Right renal pelvis (tissue), 4 donors: ENCODE measurements at places on chromosomes 7 and 10.

GRCh38 chr7:19707240-19707639, 1.6 kb downstream of the POLR1F start:
- no peak for DNase-seq

- no peak for DNase-seq
Measured at GRCh38 chr10:5604961-5605360, 61.4 kb downstream of the ASB13 start.

GRCh38 chr10:93921338-93921737, 27.6 kb downstream of the SLC35G1 start:
- DNase-seq: no peak

DNA sequence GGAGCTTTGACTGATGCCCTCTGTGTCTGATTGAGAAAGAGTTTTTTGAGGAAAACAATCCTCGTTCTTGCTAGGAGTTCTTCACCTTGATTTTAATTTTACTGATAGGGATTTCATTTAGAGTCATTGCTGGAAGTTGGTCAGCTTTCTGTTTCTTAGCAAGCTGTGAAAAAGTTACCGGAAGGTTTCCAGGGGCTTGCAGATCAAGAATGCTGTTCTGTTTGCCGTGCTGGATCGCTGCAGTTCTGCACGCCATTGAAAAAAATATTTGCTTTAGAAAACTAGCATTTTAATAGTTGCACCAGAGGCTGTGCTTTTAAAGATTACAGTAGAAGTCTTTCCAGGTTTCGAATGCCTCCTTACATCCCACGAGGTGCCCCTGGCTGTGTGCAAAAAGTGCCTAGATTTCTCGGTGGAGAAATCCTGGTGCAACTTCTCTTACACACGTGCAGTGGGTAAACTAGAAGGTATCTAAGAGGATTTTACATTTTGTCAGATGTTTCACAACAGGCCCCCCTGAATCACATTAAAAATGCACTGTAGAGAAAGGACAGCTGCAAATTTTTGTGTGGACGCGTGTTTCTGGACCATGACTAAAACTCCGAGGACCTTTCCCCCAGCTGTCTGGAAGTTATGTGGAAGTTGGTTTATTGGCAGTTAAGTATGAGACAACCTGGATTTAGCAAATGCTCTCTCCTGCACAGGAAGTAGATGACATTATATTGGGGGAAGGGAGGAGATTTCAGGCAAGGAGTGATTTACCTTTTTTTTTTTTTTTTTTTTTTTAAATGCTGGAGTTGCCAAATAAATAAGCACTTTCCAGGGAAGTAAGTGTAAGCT, 5.8 kb downstream of the TCF7L2 start:
- DNase-seq: no peak

- DNase-seq: no peak
Measured at GRCh38 chr7:96273716-96274115, 48.2 kb downstream of the SLC25A13 start.

DNA sequence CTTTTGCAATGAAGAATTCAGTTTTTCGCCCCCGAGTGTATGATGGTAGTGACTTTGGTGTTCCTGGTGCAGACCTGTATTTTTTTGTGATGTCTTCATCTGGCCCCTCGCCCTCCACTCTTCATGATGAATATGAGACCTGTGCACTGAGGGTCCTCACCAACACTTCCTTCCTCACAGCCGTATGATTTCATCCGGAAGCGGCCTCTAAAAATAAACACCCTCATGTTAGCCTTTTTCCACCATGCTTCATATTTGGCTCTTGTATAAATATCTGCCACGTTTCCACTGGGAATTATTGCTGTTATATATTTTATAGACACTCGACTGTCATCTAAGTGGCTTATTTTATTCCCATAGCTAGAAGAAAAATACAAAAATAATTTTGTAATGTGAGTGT, 160.4 kb downstream of the MGMT start:
- DNase-seq: no peak

DNA sequence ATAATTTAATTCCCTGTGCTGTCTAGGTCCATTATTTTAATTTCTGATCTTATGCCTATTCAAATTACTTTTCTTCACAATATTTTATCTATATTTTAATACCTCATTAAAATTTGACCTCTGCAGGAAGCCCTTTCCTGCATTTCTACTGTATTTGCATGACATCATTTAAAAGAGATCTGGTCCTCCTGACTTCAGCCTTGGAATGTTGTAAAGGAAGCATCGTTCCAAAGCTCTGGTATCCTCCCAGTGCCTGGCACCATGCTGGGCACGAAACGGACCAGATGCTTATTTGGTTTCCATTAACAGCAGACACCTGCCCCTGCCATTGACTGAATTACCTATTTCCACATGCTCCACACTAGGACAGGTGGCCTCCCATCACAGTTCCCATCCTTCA, 247.5 kb downstream of the KLF6 start:
- DNase-seq: no peak

- DNase-seq: no peak
Measured at GRCh38 chr10:4699950-4700730, 125.9 kb upstream of the AKR1E2 start.

- no peak for DNase-seq
Measured at GRCh38 chr10:98408799-98409198, 6.2 kb downstream of the PYROXD2 start.

- no peak for DNase-seq
Measured at GRCh38 chr7:100119970-100120732, 717 bp downstream of the CNPY4 start.

DNA sequence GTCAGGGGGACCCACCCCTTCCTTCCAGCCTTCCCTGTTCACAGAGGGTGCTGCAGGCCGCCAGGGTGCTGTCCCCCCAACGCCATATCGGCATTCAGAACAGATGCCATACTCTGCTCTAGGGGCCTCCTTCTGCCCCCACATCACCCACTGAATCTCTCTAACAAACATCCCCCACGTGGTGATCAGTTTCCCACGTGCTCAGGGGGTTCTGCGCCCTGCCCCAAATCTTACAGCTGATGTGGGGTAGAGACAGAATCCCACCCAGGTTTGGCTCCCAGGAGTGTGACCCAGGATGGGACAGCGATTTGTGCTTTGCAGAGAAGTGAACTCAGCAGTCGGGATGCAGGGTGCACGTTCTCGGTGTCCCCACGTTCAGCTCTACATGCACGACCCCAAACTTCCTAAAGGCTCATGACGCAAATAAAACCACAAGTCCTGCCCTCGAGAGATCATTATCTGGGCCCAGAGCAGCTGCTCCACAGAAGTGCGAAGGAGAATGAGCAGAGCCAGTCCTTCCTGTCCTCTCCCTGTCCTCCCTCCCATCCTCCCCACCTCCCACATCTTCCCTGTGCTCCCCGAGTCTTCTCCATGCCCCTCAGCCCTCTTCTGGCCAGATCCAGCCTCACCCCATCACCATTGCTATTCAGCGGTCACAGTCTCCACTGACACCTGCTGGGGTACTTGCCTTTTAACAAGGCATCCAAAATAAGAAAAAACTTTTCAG, 423.4 kb downstream of the DNAJB6 start:
- DNase-seq: no peak

GRCh38 chr7:139271718-139272628, 40.9 kb downstream of the UBN2 start:
- DNase-seq: no peak

DNA sequence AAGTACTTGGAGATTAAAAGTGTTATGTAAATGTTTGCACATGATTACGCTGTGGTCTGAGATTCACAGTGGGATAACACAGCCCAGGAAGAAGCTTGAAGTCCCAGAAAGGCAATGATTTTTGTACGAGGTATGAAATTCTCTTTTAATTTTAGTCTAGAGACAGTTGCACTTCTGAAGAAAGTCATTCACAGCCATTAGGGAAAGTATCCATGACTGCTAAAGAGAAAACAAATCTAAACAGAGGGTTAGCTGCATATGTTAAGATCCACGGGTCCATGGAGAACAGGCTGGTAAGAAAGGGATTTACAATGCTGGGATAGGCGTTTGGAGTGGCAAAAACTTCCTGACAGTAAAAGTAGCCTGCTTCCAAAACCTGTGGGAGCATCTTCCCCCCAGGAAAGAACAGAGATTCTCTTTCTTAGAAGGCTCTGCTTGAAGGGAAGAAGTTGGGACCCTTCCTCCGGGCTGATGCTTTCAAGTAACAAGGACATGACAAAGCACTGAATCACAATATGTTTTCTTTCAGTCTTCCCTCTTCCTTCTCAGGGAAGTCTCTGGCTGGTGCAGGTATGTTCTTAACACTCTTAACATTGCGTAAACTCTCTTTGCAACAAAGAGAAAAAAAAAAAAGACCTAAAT, 220.8 kb upstream of the CELF2 start:
- no peak for DNase-seq

GRCh38 chr7:40808378-40808942, 673.7 kb downstream of the SUGCT start:
- DNase-seq: no peak

DNA sequence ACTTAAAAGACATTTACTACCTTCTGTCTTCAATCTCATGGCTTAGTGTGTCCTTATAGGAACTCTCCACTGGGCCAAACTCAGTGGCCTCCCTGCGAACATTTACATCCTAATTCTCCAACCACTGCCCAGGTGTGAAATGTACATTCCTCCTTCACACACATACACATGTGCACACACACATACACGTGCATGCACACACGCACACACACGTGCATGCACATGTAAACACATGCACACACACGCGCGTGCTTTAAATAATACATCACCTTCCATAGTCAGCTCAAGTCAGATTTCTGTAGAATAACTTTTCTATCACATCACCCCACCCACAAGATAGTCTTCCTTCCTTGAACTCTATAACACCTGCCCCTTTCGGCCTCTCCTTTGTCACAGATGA, 216.5 kb downstream of the TMEM178B start:
- DNase-seq: no peak

DNA sequence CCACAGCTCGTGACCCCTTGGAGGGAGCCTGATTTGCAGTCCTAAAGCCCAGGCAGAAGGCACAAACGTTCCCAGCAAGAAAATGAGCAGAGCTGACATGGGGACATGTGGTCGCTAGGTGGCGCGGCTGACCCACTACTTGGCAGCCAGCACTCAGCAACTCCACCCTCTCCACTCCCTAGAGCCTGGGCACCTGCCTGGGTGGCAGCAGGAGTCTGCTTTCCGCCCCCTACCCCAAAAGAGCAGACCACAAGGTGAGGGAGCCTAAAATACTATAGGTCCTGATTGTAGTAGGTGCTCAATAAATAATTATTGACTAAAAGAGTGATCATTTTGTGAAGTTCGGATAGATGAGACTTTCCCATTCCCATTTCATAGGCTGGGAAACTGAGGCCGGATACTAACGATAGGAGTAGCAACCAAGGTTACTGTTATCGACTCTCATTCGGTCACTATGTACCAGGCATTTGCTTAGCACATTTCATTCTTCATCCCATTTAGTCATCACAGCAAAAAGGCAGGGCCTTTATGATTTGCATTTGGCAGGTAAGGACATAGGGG, 57.4 kb downstream of the NEUROG3 start:
- peak; percentile 49 for DNase-seq

DNA sequence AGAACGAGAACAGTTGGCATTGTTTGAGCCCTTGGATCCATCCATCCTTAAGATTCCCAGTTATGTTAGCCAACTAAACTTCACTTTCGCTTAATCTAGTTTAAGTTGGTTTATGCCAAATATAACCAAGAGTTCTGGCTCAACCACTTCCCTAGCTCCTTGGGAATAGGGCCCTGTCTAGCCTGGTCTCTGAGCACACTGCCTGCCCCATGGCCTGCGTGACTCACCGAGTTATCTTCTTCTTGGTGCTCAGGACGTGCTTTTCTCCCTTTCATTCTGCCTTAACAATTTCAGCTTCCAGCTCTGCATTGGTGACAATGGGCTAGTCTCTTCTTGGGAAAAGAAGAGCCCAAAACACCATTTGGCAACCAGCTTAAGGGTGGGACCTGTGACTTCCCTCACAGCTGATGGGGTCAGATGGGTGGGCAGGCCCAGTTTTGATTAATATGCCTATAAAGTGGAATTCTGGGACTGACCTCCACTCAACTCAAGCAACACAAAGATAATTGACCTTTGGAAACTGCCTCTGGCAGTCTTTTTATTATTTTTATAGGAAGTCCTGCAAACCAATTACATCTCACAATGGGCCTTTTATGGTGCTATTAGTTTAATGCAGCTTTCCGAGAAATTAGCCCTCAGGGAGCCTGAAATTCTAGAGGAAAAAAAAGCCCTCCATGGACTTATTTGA, 126.4 kb downstream of the CFAP58 start:
- DNase-seq: no peak

DNA sequence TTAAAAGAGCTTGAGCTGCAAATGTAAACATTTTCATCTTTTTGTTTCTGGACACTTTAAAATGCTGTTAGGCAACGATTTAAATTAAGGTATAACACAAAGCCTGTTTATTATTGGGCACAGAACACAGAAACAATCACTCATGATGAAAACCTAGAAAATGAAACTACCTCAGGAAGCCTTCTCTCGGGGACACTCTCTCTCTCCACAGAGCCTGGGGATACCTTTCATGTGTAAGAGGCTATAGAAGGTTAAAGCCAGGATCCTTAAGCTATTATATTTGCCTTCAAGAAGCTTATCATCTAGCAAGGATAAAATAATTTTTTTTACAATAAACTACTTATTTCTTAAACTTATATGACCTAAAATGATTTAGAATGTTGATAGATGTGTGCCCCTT, 194.1 kb downstream of the SKAP2 start:
- no peak for DNase-seq

DNA sequence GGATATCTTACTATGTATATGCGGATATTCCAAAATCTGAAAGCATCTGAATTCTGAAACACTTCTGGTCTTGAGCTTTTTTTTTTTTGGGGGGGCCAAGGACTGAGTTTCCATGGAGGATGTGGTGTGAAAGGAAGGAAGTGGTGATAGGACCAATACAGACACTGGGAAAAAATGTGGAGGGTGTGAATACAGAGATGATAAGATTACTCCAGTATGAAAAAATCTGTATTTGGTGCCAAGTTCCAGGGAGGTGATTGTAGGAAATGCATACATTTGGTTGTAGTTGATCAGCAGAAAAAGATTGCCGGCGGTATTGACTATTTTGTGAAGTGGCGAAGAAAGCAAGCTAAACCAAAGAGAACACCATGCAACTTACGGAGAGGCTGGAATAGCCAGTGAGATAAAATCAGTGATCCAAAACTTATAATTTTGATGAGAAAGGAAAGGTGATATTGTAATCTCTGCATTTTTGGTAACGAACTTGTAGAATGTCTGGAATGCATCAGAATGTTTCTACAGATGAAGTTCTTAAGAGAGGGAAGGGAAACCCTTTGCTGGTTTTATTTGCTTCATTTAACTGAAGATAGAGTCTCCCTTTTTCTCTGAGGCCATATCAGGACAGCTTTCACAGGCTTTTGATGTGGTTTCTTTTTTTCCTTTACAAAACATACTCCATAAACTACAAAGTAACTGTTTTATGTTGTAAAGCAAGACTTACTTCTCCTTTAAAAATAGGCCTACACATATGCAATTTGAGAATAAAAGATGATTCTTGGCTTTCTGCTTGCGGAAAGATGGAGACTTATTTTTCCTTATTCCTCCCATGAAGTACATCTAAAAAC, 6.0 kb downstream of the WDR37 start:
- no peak for DNase-seq

DNA sequence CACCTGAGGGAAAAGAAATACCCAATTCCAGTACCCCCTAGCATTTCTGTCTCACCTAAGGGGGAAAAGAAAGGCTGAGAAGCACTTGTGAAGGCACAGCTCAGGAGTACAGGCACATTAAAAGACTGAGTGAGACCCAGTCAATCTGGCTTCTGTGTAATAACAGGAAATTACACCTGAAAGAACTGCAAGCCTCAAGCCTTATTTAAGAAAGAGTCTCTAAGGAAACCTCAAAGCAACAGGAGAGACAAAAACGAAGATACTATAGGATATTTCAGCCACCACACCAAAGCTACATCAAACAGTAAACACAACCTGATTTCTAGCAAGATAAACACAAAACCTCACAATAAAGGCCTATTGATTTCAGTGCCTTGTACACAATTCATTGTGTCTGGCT, 69.6 kb upstream of the CDK1 start:
- DNase-seq: no peak
